ENCODE measurements at places on chromosomes 2 and 18.

GRCh38 chr2:217279140-217279539, 419.3 kb upstream of the TNP1 start:
- DNase-seq: no peak

DNA sequence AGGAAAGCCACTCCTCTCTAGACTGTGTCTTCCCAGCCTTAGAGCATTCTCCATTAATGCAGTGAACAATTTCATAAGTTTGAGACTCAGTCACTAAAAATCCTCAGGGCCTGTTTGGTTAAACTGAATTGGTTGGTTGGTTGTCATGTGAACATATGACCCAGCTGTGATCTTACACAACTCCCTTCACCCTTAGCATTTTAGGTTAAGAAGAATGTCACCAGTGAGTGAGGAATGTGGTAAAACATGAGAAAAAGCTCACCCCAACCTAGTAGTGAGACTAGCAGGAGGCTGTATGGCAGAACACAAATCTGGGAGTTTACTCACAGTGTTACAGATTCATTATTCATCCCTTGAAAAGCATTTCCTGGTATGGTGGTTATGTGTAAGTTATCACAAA, 32.4 kb downstream of the LHCGR start:
- DNase-seq: no peak

GRCh38 chr2:15507061-15507460, 54.1 kb downstream of the NBAS start:
- DNase-seq: no peak

- DNase-seq: no peak
Observed at GRCh38 chr2:241767464-241768250, 9.0 kb upstream of the GAL3ST2 start.

DNA sequence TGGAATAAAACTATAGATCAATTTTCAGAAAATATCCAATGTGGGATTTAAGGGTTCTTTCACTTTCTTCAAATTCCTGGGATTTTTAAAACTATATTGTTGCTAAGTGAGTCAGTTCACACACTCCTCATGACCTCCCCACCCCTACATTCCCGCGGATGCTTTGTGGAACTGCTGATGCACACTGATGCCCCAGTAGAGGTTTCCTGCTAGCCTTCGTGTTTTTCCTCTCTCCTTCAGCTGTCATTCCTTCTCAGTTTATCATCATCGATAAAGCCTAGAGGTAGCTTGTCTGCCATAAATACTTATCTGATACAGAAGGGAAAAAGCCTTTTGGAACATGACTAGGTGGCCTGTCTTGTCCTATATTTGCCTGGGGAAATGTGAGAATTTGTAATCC, 67.4 kb upstream of the GALNT5 start:
- DNase-seq: no peak

DNA sequence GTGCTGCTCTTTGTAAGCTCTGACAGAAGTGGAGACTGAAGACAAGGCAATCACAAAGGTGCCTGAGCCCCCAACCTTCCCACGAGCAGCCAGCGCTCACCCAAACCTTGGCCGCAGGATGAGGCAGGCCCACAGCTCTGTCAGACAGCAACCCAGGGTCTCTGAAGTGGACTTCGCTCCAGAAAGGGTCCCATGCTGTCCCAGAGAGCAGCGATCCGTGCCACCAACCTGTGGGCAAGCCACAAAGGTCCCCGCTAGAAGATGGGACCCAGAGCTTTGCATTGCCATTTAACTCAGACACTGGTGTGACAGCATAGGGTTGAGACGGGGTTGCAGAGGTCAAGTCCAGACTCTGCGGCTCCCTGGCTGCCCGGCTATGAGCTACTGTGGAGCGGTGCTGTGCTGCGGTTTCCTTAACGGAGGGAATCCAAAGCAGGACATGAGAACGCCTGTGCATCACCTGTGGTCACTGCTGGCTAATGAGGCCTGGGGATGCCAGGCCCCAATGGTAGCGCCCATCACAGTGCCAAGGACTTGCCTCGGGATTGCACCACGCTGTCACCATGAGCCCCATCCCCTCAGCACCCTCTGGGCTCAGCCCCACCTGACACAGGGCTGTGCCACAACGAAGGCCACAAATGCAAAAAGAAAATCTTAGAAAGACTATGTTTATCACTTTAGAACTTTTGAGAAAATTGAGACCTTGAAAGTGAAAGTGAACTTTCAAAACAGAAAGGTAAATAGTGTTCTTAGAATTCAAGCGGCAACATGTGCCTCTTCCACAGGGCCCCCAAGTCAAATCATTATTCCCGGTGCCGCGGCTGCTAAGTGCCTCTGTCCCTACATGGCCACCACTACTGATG, 103.4 kb downstream of the HDAC4 start:
- DNase-seq: no peak

GRCh38 chr18:23903971-23904370, 110.6 kb upstream of the TTC39C start:
- no peak for DNase-seq

GRCh38 chr2:96538487-96539214, 2.1 kb downstream of the ARID5A start:
- peak; percentile 69 for DNase-seq

DNA sequence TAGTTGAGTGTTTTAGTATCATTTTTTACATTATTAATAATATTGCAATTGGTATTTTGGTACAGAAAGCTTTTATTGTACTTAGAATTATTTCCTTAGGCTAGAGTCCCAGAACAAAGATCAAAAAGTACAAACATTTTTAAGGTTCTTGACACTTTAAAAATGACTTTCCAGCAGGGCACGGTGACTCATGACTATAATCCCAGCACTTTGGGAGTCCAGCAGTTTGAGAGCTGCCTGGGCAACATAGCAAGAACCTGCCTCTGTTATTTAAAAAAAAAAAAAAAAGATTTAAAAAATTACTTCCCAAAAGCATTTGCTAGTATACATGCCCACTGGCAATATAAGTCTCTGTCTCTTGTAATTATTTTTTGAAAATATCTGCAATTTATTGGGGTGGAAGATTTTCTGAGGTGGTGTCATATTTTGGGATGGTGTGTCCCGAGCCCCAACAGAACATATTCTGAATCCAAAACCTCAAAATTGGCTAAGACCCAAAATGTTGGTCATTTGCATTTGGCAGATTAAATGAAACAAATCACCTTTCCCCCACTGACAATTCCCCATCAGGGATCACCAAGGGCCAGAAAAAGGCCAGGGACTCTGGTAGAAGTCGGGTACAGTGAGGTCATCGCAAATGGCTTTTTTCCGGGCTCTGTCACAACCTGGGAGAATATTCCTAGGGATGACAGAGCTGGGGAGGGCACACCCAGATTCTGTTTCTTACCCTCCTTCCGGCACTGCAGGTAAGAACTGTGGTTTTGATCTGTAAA, 42.1 kb downstream of the NIFK start:
- no peak for DNase-seq

GRCh38 chr2:37563375-37564015, 107.9 kb downstream of the CDC42EP3 start:
- DNase-seq: no peak

- peak; percentile 29 for DNase-seq
Observed at GRCh38 chr2:234496835-234497593, at the start of gene ARL4C. TSS of gene ARL4C (minus strand) at chr2:234497081. CDS start at chr2:234496586, 495 bp downstream.

DNA sequence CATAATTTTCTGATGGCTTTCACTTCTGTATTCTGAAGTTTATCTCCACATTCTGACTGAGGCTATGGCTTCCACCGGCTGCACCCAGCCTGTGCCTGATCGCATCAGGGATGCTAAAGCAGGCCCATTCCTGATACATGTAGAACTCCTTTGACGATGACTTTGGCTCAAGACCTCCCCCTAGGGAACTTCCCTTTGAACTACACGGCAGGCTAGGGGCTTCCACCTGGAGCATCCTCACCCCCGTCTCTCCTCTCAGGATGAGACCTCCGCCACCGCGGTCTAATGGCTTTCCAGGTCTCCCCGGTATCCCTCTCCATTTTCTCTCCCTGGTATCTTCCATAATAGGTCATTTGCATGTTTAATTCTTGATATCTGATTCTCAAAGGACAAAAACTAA, 214.9 kb upstream of the CHST9 start:
- DNase-seq: no peak

DNA sequence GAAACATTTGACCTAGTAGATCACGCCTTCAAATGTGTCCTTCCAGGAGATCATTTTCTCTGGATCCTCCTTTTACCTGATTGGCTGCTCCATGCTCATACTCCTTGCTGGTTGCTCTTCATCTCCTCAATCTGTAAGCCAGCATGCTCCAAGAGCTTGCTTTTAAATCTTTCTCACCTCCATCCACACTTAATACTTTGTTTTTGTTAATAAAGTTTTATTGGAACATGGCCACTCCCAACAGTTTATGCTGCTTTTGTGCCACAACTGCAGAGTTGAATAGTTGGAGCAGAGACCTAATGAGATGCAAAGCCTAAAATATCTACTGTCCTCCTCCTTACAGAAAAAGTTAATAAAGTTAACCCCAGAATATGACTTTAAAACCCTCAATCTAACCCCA, 60.0 kb downstream of the KLHL14 start:
- DNase-seq: no peak

DNA sequence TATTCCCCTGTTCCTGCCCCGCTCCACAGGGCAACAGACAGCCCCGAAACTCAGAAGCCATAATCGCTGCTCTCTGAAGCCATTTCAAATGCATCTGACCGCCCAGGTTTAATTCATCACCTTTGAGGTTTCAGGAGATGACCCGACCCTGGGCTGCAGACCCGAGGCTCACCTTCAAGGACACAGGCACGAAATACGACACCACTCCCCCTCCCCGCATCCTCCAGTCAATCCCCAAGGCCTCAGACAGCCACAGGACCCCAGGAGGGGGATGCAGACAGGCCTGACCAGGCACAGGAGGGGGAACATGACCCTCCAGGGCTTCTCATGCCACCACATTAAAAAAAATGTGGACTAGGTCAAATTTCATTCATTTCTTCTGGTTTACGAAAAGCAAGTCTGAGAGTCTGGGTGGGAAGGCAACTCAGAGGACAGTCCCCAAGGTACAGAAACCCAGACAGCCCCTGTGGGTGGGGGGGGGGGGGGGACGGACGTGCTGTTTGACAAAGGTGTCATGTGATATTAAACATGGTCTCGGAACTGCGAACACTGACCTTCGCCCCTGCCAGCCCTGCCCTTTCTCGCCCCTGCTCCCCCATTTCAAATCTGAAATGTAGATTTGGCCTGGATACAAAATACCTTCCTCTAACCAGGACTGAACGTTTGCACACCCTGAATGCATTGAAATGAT, 142.9 kb downstream of the BCL11A start:
- no peak for DNase-seq

GRCh38 chr2:21819454-21819853, 695.7 kb downstream of the TDRD15 start:
- DNase-seq: no peak

DNA sequence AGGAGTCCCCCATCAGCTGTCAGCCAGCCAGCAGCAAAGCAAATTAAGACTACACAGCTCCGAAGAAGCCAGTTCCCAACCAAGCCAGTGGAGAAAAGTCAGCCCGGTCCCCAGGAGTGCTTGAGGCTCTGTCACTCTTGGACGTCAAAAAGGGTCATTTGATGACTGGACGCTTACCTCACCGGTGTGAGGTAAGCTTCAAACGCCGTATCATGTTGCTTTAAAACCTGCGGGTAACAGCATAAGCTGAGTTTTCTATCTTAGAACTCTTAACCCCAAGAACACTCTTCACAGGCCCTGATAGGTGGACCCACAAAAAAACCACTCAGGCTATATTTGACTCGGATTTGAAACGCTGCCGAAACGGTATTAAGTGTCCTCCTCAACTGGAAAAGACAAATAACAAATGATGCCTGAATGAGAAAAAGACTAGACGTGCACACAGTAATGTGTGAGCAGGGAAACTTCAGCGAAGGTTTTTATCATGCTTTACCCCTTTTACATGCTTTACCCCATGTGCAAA, 682 bp upstream of the LNPK start:
- DNase-seq: no peak

DNA sequence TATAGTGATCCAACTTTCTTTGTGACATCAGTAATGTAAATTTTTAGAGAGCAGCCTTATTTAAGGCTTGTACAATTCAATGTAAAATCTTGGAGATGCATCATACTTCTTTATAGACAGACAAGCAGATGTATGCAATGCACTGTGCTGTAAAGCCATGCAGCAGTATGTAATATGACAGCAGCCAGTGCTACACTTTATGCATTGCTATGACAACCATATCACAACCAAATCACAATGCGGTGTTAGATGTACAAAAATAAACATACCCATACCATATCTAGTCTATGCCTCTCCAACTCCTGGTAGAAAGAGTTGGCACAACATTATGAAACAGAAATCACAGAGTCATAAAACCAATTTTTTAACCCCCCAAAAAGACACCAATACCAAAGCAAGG, 110.3 kb upstream of the WDSUB1 start:
- DNase-seq: no peak

- DNase-seq: no peak
Observed at GRCh38 chr2:94982675-94983074, 42.8 kb upstream of the MAL start.

DNA sequence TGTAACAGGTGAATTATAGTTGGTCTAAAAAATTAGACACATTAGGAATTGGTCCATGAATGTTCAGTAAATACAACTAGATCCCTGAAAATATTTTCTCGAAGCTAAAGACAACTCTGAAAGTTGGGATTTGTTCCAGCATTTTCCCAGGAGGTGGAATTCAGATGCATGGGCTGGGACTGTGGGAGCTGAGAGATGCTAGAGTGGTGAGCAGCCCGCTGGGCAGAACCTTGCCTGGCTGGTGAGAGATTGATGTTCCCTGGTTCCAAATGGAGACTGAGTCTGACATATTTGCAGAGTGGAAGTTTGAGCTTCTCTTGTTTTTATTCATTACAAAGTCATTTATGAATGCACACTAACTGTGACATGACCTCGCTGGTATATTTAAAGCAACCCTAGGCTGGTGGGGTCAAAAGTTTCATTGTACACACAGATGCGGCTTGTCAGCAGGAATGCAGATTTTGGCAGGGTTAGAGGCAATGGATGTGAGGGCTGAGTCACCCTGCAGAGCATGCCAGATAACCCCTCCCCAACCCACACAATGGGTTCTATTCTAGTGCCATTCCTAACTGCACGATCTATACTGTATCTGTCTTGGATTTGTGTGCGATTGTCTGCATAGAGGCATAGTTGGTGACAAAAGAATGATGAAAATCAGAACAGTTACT, 23.5 kb upstream of the TMEM178A start:
- DNase-seq: no peak

DNA sequence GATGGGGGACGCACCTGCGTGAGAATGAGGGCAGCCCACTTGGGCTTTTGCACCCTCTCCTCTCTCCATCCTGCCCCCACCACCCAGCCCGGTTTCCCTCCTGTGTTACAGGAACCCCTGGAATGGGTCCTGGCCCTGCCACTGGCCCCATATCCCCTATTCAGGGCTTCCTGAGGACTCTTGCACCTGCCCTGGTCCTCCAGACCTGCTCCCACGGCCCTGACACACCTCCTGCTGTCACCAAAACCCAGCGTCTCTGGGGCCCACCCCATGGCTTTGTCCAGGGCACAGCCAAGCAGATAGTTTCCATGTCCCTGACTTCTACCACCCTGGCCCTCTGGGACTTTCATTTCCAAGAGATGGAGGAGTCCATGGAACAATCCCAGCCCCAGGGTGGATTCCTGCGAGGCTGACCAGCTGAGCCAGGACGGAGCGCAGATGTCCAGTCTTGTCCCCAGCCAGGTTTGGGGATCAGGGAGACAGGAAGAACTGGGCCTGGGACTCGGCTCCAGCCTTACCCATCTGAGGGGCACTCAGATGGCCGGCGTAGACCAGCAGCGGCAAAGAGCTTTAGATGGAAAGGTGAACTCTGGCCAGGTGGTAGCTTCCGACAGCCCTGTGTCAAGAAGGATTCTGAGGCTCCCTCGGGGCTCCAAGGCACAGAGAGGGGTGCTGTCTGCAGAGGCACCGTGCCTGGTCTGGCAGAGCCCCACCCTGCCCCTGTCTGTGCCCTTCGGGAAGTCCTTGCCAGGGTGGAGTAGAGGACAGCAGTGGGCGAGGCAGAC, 12.0 kb downstream of the GPR35 start:
- DNase-seq: no peak

All from stimulated activated CD8-positive, alpha-beta memory T cell treated with anti-CD3 and anti-CD28 coated beads, Interleukin-4, amount 100 ng/mL, for 1 hour (primary cell).